ENCODE measurements at places on chromosomes 5 and 9.

GRCh38 chr5:31511305-31511704 is 20.6 kb downstream of the DROSHA start:
- DNase-seq: no peak

- no peak for DNase-seq
Measured at GRCh38 chr9:127033789-127034188, 88.6 kb downstream of the ANGPTL2 start.

DNA sequence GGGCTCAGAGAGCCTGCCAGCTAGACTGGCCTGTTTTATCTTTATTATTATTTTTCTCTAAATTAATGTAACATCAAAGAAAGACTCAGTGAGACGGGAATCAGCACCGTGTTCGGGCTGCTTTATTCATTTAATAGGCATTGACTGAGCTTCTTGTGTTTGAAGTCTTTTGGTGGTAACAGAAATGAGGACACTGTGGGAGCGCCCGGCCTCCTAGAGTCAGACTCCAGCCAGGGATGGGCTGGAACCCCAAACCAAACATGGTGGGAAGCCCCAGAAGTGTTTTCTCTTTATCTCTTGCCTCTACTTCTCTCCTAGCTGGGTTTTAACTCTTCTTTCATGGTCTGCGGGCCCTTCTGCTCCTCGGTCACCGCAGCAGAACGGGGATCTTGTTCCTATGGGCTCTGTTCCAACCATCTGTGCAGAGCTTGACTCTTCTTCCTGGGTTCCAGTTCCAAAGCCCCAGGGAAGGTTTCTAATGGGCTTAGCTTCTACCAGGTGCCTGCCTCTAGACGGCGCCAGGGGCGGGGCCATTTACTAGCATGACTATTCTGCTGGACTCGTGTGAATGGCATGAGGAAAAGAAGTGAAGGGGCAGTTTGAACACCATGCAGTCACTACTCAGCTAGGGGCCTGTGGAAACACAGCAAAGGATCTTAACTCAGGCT is 123.8 kb downstream of the FGF18 start:
- no peak for DNase-seq

GRCh38 chr5:88816195-88816594 is 66.8 kb downstream of the MEF2C start:
- no peak for DNase-seq

DNA sequence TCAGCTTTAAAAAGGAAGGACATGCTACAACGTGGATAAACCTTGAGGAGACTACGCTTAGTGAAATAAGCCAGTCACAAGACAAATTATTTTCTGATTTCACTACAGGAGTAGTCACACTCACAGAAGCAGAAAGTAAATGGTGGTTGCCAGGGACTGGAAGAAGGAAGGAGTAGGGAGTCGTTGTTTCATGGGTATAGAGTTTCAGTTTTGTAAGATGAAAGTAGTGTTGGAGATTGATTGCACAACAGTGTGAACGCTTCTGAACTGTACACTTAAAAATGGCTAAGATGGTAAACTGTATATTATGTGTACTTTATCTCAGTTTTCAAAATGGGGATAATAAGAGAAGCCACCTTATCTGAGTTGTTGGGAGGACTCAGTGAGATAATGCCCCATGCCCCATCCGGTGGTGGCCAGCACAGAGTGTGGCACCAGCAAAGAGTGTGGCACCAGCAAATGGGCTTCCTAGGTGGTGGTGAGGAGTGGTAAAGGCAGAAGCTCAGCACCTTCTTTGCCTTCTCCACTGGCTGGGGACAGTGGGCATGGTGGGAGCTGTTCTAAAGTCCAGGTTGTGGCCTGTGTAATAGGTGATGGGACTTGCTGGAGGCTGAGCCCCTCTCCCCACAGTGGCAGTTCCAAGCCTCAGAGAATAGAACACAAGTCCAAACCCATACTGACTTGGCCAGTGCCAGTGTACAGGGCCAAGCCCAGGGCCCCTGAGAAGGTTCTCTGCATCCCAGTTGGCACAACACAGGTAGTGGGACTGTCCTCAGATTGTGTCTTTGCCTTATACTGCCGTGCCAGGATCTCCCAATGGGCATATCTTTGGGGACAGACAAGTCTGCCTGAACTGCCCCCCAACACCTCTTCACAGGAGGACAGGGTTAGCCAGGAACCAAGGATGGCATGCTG is 4.4 kb downstream of the SLC22A4 start:
- no peak for DNase-seq

- no peak for DNase-seq
Measured at GRCh38 chr5:135239453-135240282, 159.4 kb downstream of the MACROH2A1 start.

DNA sequence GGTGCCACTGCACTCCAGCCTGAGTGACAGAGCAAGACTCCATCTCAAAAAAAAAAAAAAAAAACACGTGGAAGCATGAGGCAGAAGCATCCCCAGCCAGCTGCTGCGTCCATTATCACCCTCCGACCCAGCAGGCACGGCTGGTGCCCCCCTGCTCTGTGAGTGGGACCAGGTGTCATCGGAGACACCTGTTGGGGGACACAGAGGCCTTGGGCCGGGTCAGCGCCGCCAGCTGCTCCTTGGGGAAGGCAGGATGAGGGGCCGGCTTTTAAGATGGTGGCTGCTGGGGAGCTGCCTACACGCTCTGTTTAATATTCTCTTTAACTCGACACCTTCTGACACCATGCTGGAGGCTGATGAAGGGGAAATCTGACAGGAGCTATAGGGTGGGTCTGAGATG is 80.2 kb upstream of the RUFY1 start:
- DNase-seq: no peak

DNA sequence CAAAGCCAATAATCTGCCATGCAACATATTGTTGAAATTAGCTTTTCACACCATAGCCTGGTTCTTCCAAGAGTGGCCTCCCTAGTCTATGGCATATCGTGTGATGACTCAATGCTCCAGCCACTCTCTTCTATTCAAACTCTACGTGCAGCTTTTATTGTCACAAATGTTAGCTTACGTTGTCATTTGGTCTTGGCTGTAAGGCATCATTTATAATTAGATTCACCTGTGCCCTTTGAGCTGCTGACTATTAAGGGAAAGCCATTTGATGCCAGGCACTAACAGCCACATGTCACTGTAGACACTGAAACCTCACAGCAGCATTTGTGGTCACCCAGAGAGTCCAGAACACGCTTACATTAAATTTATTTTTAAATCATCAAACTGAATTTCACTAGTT is 66.8 kb downstream of the APBA1 start:
- DNase-seq: no peak

DNA sequence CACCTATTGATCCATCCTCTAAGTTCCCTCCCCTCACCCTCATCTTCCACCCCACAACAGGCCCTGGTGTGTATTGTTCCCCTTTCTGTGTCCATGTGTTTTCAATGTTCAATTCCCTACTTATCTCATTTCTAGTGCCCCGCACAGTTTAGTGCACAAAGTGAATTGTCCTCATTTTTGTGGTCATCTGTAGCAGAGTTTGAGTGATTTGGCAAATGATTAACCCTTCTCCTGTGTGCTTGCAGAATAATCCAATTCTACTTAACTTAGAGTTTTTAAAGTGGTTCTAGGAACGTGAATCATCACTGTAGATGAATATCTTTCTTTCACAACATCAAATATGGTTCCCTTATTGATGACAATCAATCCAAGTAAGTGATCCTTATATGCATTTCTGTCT is 6.3 kb upstream of the HAPLN1 start:
- DNase-seq: no peak

DNA sequence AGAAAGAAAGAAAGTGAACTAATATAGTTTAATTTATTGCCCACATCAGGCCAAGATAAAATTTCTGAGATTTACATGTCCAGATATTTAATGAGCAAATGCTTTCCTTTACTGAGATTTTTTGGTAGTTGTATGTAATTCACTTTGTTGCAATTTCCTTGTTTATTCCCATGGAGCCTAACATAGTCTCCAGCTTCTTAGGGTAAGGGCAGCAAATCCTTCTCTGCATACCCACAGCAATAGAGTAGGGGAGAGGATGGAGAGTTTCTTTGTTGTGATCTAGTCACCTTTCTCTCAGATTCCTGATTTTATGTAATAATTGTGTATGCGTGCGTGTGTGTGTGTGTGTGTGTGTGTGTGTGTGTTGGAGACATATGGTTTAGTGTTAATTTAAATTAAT is 51.6 kb upstream of the DPYSL3 start:
- DNase-seq: no peak

DNA sequence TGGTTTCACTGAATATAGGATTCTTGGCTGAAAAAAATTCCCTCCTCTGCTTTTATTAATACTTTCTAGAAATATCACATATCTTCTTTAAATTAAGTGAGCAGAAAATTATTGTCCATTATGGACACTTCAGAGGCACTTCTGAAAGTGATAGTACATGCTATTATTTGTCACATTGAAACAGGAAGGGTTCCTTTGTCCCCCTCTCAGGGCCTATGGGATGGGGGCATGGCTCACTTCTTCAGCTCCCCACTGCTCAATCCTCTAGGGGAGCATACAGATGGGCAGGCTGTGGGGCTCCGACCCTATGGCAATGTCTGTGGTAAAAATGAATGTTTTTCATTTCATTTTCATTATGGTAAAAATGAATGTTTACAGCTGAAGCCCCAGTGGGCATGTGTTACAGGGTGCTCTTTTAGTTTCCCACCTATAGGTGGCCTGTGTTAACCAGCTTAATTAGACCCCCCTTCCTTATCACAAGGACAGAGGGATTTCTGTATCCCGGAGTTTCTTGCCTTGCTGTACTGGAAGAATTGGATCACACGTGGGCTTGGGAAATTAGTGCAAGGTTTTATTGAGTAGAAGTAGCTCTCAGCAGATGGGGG is 1225.2 kb downstream of the PTPRD start:
- no peak for DNase-seq

DNA sequence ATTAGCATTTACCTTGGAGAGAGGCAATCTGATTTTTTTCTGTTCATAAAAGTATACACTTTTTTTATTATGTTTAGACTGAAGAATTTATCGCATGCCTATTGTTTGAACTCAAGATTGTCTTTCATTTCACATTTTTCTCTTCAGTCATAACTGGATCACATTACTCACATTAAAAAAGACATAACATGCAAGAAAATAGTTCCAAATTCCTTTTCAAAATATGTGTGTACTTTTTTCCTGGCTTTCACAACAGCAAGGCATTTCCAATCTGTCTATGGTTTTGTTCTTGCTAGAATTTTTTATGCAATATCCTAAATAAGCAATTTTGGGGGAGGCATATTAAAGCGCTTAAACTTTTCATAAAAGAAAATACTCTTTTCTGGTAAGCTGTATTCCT is 21.2 kb downstream of the FTMT start:
- DNase-seq: no peak

Data from T-helper 2 cell (primary cell).